Stimulated activated CD4-positive, alpha-beta T cell treated with anti-CD3 and anti-CD28 coated beads, Interleukin-4, amount 100 ng/mL, for 4 hours (primary cell): ENCODE measurements at places on chromosomes 4 and X.
A peak's percentile ranks its signal among the peaks of the same experiment; 100 is the strongest.

DNA sequence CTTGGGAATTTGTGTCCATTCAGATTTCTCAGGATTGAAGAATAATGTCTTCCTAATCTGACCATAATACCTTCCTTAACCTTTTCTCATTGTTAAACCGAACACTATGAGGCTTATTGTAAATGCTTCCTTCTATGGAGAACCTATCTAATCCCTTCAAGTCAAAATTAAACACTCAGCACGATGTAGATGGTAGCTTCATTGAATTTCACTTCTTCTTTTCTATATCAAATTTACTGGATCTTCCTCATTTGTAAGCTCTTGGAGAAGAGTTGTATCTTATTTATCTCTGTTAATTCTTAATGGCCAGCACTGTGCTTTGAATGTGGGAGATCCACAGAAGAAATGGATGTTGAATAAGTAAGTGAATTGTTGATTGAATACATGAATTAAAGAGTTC is 109.0 kb upstream of the RAPGEF2 start:
- no peak for DNase-seq

DNA sequence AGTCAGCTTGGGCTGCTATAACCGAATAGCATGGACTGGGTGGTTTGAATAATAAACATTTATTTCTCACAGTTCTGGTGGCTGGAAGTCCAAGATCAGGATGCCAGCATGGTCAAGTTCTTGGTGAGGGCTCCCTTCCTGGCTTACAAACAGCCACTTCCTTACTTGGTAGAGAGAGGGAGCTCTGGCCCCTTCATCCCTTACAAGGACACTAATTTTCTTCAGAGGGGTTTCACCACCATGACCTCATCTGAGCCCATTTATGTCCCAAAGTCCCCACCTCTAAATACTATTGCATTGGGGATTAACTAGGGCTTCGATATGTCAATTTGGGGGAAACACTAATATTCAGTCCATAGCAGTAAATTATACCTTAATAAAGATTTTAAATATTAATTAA is 61.8 kb downstream of the CLNK start:
- no peak for DNase-seq

DNA sequence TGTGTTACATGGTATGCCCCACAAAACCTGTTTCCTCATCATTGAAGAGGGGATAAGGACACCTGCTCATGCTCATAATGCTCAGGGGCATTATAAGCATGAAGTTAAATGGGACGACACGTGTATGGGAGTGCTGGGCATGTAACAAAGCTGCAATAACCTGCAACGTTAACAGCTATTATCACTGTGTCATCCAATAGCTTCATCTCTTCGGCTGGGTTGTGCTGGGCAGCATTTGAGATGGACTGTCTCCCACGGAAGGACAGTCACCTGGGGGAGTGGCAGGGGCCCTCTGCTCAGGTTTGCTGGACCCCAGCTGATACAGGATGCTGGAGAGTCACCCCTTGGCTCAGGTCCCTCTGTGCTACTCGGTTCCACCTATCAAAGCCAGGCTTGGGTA is 94.5 kb downstream of the NSUN7 start:
- no peak for DNase-seq

DNA sequence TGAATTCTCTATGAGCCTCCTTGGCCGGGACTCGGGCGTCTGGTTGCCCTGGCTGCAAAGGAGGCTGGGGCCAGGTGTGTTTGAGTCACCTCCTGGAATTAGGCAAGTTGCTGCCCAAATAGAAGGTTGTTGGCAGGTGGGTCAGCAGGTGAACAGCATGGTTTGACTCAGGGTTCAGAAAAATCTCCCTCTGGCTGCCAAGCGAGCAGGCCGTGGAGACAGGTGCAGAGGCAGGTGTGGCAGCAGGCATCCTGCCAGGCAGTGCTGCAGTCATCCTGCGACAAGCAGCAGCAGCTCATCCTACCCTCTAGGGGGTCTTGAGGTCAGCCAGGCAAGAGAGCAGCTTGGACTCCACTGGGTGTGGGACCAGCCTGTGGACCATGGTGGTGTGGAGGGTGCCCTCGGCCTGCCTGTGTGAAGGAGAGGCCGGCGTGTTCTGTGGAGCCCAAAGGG is 8.2 kb downstream of the MSANTD1 start:
- no peak for DNase-seq

DNA sequence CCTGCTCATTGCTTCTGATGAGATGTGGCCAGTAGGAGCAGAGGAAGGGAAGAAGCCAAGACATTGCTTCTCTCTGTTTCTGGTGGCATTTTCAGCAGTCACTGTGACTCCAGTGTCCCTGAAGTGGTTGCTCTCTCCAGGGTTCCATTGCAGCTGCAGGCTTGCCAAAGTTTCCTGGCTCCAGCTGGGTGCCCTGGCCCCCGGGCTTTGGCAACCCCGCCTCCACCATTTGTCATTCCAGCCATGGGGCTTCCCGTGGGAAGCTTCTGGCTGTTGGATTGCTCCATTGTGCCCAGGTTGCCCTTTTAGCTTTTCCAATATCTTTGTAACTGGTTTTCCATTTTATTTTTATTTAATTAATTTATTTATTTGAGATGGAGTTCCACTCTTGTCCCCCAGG is 12.7 kb downstream of the FGFBP1 start:
- DNase-seq: no peak

DNA sequence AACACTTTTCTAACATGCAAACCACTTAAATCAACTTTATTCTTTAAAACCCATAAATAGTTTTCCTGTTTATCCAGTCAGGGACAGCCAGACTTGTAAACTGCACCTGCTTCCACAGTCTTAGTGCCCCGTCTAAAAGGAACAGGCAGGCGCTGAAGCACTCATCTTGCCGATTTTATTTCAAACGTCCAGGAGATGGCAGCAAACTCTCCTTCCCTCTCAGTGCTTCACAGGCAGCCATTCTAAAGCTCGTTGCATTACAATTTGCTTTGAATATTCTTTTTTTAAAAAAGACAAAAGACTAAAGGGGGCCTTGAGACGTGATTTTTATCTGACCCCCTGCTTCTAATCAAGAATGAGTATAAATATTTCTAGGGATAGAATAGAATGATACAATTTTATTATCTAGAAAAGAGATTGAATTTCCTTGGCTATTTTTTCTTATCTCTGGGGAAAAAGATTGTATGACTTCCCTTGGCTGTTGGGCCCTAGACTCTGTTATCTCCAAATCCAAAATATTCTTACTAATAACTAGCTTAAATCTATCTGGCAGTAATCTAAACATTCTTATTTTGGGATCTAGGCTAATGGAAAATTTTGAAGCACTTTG is 93.6 kb upstream of the MYOZ2 start:
- peak; percentile 26 for DNase-seq

DNA sequence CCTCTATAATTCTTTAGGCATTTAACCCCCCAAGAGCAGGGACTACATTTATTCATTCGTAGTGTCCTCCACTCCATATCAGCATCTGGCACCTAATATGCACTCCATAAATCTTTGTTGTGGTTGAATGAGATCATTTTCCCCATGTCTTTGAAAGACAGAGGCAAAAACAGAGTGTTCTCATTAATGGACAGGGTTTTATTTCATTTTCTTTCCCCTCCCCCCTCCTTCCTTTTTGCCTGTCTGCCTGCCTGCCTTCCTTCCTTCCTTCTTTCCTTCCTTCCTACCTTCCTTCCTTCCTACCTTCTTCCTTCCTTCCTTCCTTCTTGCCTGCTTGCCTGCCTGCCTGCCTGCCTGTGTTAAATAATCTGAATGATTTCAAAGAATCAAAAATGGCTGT is 83.2 kb downstream of the SHROOM3 start:
- no peak for DNase-seq

GRCh38 chr4:38995660-38996005 is 36.6 kb downstream of the TMEM156 start:
- no peak for DNase-seq

GRCh38 chr4:2497931-2498330 is 29.0 kb downstream of the RNF4 start:
- DNase-seq: no peak

DNA sequence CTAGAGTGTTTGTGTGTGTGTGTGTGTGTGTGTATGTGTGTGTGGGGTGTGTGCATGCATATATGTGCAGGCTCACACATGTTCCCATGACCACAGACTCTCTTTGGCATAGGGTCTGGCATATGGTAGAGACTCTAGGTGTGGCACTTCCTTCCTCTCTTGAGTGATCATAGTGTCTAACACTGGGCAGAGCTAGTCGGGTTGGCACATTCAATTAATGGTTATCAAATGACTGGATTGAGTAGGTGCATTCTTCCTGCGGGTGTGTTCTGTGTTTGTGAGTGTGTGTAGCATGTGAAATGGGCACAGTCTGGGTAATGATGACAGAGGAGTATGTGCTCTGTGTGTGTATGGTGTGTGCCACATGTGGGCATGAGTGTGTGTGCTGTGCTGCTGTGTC is 106.5 kb downstream of the EFNB1 start:
- no peak for DNase-seq

DNA sequence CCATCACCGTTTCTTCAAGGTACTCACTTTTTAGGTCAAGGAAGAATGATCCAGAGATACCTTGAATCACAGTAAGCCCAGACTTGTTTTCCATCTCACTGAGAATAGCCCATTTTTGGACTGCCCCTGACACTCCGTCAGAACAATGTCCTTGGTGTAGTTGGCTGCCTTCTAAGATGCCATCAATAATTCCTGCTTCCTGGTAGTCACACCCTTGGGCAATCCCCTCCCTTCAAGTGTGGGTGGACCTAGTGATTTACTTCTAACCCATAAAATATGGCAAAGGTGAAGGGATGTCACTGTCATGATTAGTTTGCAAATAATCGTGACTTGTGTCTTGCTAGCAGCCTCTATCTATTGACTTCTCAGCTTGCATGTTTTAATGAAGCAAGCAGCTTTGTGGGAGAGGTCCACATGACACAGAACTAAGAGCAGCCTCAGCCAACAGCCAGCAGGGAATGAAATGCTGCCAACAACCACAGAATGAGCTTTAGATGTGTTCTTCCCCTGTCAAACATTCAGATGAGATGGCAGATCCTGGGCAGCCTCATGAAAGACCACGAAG is 20.0 kb upstream of the KLHL34 start:
- no peak for DNase-seq

DNA sequence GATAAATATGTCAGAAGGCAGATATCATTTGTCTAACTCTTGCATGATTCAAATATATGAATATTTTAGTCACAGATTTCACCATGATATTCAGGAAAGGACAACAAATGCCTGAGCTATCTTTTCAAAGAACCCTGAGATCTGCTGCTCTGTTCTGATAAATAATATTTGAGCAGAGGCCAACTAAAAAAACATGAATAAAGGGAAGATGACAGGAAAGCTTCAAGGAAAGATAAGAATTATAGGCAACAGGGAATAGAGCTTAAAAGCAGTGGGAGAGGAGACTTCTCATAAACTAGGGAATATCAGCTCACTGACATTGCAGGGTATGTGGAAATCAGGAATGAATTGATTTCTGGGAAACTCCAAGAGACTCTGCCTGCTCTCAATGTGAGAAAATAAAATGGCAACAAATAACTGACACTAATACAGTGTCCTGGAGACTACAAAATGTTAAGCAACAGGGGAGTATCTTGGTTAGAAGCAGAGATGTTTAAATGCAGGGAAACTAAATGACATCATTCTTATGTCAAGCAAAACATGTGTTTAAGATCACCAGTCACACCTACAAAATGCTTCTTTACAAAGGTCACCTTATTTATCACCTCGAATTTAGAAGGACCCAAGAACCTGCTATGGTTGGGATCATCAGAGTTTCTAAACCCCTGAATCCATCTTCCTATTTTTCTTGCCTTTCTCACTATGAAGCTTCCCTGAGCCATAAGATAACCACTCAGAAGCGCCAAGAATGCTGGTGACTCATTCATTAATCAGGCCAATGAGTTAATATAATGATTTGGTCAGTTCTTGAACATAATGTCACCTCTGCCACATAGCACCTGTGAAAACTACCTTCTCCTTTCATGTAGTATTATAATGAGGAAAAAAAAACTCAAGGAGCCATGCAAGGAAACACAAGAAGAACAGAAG is 78.1 kb downstream of the NDST3 start:
- DNase-seq: no peak

GRCh38 chr4:3765271-3766035 is 732 bp upstream of the ADRA2C start:
- no peak for DNase-seq

DNA sequence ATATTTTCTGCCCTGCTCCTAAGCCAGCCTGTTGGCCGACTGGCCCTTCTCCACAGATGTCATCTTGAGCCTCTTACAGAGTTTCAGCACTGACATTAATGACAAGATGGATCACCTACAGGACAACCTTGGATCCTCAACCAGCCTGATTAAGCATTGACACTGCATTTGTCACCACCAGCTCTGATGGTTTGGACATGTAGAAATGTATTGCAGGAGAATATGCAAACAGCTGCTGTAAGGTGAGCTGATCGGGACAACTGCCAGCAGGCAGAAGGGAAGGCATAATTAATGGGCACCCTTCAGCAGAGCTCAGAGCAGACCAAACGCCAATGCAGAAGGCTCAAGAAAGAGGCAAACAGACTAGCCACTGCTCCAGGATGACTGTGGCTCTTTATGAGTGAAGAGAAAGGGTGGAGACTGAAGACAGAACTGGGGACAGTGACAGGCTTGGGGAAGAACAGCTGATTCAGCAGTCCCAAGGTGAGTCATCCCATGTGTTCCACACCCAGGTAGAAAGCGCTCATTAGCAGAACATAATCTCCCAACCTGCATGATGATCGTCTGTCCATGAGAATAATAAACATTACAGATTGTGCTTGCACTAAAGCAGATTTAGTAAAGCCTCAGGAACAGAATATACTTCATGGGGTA is 6.7 kb downstream of the CORIN start:
- DNase-seq: no peak

GRCh38 chr4:111943796-111944203 is 201.5 kb upstream of the FAM241A start:
- DNase-seq: no peak

- DNase-seq: no peak
Measured at GRCh38 chr4:87003266-87003665, 68.5 kb downstream of the AFF1 start.

DNA sequence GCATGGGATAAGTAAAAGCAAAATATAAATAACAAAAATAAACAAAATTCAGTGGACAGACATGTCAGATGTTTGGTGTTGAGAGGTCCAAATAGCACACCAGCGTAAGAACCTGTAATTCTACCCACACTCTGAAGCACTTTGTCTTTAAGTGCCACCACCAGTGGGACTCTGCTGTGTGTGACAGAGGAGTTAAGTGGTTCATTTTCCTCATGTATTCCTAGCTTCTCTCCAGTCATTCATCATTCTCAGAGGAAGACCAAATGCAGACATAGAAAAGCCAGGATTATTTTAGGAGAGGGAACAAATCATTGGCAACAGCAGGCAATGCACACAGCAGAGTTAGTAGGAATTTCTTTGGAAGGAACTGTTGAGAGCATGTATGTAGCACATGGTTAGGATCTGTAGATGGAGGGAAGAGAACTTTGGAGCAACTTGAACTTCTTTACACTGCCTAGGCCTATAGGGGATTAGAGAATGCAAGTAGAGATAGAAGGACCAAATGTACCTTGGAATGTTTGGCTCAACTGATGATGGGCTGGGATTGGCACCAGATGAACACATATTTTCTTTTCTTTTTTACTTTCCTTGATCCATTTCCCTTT is 43.0 kb upstream of the ARHGAP24 start:
- no peak for DNase-seq
